Stimulated activated CD8-positive, alpha-beta memory T cell treated with anti-CD3 and anti-CD28 coated beads, Interleukin-4, amount 100 ng/mL, for 4 hours (primary cell): ENCODE measurements at places on chromosomes 4 and X.

DNA sequence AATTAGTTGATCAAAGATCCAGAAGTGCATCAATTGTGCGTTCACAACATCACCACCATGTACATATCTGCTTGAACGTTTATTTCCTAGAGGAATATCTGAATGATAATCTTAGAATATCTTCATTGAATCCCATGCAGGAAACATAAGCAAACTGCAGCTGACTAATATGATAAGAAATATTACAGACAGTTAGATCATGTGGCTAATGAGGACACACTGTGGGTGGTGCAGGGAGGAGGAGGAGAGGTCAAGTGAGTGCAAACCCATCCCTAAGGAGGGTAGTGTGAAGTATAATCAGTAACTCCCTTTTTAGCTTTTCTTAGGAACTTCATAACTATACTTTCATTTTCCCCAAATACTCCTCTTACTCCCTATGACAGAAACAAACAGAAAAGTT lies 58.3 kb upstream of the HPGD start:
- no peak for DNase-seq

- no peak for DNase-seq
These were observed 52.7 kb downstream of the PSAPL1 start for GRCh38 chr4:7381890-7382633.

- no peak for DNase-seq
These were observed 66.3 kb downstream of the WWC2 start for GRCh38 chr4:183165376-183165775.

GRCh38 chr4:15354371-15355297 lies 73.2 kb upstream of the C1QTNF7 start:
- no peak for DNase-seq

- no peak for DNase-seq
These were observed 2.1 kb downstream of the GAB3 start for GRCh38 chrX:154748712-154749339.

DNA sequence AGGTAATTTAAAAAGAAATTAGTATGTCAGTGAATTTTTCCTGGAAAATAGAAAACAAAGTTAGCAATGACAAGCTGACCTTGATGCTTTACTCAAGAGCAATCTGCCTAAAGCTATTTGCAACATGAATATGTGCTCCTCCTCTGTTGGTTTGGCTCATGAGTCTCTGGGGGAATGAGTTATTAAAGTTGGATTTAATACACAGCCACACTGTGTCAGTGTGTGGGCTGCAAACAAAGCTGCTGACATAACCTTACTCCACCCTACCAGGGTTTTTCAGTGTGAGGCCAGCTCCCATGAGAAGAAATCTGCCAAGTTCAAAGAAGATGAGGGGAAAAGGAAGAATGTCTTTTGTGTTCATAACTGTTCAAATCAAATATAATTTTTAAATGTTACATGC lies 280.5 kb downstream of the TLL1 start:
- no peak for DNase-seq

GRCh38 chrX:149370097-149370496 lies 135.0 kb downstream of the IDS start:
- no peak for DNase-seq
